CD4-positive, alpha-beta T cell treated with Interleukin-6 at 100 ng/mL for 8 hours (primary cell): ENCODE measurements at places on chromosomes 11 and 22.

DNA sequence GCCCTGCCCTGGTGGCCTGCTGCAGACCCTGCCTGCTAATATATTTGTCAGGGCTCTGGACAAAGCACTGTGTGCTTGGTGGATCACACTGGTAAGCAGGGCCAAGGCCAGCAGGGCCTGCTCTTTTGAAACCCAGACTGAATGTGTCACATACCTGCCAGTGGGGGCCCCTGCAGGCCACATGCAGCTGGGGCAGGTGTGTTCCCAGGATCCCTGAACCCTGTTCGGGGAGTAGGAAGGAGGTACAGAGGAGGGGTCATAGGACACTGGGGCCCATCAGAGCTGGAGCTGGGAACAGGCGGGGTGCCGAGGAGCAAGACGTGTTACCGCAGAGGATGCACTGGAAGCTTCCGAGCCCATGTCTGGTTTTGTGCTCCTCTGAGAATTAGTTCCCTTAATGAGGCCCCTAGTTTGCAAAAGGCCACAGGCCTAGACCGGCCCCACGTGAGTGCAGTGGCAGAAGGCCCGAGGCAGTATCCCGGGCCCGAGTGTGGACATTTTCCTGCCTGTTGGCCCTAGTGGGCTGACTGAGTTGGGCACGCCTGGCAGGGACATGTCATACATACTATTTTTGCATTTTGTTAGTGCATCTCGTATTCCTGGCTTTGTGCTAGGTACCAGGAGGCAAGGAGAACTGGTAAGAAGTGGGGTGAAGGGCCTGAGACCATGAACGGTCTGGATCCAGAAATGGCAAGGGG is 11.2 kb upstream of the ACR start:
- DNase-seq, result no peak

GRCh38 chr22:20412474-20413216 is 18.7 kb downstream of the ZNF74 start:
- no peak for DNase-seq

DNA sequence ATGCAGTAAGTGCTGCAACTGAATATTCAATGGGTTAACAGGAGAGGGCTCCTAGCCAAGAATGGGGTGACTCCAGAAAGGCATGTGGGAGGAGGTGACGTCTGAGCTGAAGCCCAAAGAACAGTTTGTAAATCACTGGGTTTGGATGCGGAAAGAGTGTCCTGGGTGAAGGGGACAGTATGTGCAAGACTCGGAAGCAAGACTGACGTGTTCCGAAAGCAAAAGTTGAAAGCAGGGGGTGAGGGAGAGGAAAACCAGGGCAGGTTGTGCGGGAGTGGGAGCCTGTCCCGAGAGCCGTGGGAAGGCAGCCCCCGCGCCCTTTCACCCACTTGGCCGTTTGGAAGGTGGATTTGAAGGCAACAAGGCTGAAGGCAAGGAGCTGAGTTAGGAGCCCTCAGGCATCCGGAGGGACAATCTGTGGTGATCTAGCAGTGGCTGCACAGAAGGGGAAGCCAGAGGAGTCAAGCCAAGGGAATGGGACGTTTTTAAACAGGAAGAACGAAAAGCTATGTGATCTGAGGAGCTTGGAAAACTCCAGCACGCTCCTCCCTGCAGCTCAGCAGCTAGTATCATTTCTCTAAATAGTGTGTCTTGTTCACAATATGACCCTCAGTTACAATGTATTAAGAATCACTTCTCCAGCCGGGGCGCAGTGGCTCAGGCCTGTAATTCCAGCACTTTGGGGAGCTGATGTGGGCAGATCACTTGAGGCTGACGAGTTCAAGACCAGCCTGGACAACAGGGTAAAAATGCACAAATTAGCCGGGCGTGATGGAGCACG is 7.7 kb downstream of the SLC25A18 start:
- no peak for DNase-seq

- DNase-seq, result no peak
Observed at GRCh38 chr11:68040957-68041591, 2.2 kb downstream of the TCIRG1 start.

DNA sequence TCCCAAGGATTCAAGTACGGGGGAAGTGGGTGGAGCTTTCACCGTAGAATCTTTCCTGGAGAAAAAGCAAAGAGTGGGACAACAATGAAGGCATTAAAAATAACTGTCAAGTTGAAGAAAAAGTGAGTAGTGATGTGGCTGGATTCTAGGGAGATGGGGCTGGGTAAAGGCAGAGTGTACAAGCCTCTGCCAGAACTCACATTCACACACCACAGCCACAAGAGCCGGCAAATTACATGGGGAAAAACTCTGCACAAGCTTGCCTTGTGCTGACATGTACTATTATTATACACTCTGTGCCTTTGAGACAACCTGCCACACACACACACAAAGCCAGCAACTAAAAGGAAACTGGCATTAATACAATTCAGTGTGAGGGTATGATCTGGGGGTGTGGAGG is 182.6 kb downstream of the LARGE1 start:
- DNase-seq, result no peak

DNA sequence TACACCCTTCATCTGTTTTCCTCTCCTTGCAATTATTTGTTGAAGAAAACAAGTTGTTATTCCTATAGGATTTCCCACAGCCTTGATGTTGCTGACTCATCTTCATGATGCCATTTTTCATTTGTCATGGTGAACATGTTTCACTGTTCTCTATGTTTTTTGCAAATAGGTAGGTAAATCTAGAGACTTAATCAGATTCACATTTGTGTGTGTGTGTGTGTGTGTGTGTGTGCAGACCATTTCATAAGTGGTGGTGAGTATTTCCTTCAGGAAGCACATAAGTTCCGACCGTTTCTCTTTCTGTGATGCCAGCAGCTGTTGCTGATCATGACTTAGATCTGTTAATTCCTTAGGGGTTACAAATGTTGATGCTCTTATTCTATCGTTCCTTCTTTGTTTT is 80.3 kb upstream of the IZUMO1R start:
- DNase-seq, result no peak

- DNase-seq, result no peak
Observed at GRCh38 chr22:44603767-44604166, 98.2 kb upstream of the PRR5 start.

- DNase-seq, result no peak
Observed at GRCh38 chr11:45178890-45179671, 32.6 kb downstream of the PRDM11 start.

DNA sequence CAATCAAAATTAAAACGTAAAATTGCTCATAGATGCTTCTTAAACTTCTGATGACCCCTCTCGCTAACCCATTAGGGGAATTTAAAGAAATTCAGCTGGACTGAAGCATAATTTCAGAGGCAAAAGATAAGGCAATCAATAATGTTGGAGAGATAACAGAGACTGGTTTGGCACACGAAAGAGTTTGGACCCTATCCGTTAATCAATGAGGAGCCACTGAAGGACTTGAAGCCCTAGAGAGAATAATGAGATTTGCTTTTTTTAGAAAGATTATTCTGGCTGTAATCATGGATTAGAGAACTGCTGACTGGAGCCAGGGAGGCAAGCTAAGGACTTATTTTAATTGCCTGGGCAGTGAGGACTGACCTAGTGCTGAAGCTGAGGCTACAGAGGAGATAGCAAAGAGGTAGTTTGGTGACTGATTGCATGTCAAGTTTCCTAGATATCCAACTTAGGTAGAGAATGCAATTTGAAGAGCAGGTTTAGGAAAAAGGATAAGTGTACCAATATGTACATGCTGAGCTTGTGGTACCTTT is 11.9 kb upstream of the ARHGAP42 start:
- no peak for DNase-seq

DNA sequence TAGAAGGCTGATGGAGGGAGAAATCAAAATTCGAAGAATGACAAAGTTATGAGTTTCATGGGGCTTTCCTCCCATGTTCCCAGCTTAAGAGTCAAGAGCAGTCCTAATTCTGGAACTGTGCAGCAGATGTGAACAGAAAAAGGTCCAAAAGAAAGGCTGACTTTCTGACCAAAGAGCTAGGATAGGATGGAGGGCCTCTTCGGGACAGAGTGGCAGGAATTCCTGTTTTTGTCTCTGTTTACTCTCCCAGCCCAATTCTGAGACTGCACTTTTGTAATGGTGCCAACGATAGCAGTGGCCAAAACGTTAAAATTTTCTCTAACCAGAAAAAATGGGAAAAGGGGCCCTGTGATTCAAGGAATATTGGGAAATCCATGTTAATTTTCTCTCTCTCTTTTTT is 193.6 kb downstream of the EFCAB6 start:
- no peak for DNase-seq

GRCh38 chr11:10041748-10042446 is 252.1 kb downstream of the SBF2 start:
- DNase-seq, result no peak

- peak; percentile 49 for DNase-seq
Observed at GRCh38 chr11:20156876-20157613, 3.2 kb downstream of the DBX1 start.

DNA sequence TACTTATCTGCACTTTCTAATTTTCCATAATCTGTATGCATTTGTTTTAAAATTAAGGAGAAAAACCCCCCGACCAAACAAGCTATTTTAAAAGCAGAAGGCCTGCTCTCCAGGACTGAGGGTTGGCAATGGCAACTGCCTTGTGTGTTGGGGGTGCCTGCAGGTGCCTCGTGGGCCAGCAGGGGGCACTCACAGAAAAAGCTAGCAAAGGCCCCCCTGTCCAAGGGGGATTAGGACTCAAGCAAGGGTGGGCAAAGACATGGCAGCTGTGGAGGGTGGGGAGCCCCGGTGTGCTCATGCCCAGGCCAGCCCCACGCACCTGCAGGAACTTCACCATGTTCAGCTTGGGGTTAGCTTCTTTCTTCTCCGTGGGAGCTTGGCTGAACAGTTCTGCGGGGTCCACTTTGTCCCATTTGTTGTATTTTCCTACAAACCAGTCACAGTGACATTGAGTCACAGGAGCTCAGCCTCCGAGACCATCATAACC is 10.3 kb downstream of the TOP3B start:
- DNase-seq, result peak; percentile 24

- no peak for DNase-seq
Observed at GRCh38 chr22:45585437-45585755, 82.7 kb downstream of the FBLN1 start.

DNA sequence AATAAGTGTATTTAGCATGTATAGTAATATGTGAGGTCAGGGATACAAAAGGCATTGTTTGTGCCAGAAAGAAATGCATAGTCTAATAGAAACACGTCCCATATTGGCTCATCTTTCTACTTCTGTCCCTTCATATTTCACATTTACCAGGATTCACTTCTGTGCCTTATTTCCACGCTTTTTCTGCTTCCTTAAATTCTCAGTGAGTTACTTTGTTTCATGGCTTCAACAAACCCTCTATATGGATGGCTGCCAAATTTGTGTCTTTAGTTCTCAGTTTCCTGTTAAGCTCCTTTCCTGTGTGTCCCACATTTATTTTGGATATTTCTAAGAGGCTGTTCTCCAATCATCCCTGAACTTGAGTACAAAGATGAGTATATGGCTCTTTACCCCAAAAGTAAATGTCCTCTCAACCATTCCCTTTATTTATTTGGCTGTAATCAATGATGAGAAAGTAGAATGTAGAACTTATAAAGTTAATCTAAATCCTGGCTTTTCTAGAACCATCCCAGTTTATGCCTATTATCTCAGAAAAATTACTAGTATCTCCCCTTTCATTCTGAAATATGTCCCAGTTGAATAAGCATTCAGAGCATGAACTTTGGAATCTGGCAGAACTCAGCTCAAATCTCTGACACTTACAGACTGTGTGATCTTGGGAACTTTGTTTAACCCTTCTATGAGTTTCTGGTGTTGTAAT is 23.5 kb downstream of the OR8B12 start:
- DNase-seq, result no peak

DNA sequence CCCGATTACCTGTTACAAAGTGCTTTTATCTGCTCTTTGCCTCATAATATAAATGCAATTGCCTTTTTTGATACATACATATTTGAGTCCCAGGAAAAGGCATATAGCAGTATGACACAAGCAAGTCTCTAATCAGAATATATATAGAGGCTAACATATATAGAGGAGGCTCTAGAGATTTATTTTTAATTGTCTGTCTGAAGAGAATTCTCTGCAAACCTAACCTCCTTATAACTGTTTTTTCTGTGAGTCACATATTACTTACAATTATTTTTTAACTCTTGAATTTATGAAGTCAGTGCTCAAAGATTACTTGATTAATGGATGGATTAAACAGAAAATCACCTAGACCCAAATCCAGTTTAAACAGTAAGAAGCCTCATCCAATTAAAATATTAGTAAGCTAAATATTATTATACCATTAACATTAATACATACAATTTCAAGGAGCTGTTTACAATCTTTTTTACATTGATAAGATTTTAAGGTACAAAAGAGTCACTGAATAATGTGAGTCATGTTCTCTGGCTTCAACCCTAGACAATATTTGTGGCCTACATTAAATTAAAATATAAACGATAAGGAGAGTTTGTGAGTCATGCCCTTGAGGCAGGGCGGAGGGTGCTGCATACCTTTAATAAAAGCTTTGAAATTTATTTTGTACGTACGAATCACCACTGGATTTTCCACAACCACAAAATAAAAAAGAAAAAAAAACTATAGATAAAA is 19.2 kb upstream of the MMP13 start:
- DNase-seq, result no peak

- no peak for DNase-seq
Observed at GRCh38 chr11:35787013-35787504, 124.5 kb downstream of the TRIM44 start.

DNA sequence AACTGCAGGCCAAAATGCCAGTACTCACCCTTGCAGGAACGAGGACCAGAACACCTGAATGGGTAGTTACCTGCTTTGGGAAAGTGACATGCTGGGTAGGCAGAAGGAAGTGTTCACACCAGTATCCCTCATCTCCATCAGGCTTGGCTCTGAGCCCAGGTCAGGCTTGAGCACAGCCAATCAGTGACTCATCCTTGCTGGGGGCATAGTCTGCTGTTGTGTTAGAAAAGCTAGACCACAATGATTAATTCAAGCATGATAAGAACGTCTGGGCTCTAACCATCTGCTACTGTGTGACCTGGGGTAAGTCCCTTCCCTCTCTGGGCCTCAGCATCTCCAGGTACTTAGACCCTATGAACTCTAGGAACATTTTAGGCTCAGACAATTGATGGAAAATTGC is 450.4 kb downstream of the MIAT start:
- no peak for DNase-seq

DNA sequence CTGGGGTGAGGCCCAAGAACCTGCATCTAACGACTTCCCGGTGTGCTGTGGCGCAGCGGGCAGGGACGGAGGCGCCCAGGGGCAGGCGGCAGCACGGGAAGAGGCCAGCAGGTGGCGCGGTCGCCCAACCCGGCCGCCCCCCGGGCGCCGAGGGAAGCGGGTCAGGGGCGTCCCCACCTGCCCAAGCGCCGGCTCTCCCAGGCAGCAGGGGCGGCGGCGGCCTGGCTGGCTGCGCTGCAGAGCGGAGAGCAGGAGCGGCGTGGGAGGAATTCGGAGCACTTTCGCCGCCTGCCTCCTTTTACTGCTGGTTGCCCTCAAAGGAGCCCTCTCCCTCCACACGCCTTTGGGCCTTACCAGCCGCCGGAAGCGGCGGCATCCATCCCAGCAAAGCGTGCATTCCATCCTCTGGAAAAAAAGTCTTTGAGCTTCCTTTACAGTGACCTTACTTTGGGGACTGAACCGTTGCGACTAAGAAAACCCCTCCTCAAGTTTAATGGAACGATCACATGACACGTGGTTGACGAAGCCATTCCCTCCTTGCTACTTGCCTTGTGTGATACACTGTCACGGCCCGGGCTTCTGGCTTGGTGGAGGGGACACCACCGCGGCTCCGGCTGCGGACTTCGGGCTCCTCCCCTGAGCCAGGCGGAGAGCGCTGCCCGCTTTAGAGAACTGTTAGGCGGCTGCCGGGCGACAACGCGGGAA is 106.8 kb upstream of the CLMP start:
- peak; percentile 61 for DNase-seq

- no peak for DNase-seq
Observed at GRCh38 chr11:19055905-19056304, 4.6 kb downstream of the MRGPRX2 start.

GRCh38 chr11:27497284-27497866 is 9.2 kb downstream of the LIN7C start:
- no peak for DNase-seq
